ENCODE measurements at places on chromosomes 2 and 18. TPM values are rescaled to one million over a fixed set of nuclear protein-coding genes. Genes with fewer than 3 reads are reported as not detected.

Gene TRIM43
- not detected for total RNA-seq

Gene DNER
- 2.6 TPM for total RNA-seq

Gene NT5C1B
- total RNA-seq, result not detected

DNA sequence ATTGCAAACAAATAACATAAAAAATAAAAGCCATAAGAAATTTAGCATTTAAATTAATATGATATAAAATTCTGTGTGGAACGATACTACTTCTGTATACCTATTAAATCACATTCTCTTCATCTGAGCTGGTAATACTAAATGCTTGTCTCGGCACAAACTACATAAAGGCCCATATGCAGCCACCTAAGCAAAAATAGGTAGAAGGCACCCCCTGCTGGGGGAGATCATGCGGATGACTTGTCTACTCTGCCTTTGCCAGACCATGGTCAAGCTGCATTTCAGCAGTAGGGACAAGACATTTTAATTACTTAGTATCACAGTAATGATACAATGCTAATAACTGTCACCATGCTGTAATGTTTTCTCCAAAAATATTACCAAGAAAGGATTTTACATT is 108.0 kb downstream of the CDH19 start:
- no peaks in the 10 kb centered on the region for H3K36me3 ChIP-seq
- no peaks in the 10 kb centered on the region for H3K27me3 ChIP-seq
- H3K4me1 ChIP-seq, result no peaks in the 10 kb centered on the region
- no peak for DNase-seq

- no peak overlapping the region for H3K27ac ChIP-seq
- DNase-seq, result no peak
- H3K36me3 ChIP-seq, result no peaks in the 10 kb centered on the region
- no peak overlapping the region for H3K4me3 ChIP-seq
- no peaks in the 10 kb centered on the region for H3K27me3 ChIP-seq
These were observed 476.5 kb downstream of the LRP1B start for GRCh38 chr2:141654311-141654710.
